ENCODE measurements at places on chromosomes 5 and 9.
A peak's percentile ranks its signal among the peaks of the same experiment; 100 is the strongest.

DNA sequence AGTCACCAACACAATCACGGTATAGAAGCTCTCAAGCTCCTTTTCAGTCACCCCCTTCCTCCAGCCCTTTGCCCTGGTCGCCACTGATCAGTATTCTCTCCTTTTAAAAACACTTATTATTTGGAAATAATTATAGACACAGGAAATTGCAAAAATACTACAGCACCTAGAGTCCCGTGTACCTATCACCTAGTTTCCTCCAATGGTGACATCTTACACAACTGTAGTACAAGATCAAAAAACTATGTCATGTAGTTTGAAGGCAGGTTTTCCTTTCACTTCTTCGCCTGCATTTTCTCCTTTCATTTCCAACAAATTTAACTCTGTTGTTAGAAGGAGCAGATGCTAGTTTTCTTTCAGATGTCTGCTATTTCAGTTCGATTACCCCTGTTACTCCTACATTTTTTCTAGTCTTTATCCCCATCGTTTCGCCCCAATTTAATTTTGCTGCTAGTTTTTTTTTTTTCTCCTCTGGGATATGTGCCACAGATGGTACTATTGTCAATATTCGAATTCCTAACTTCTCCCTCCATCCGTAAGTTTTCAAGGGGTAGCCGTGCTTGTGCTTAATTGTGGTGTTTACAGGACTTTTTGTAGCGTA lies 612 bp upstream of the ATG10 start:
- DNase-seq = peak; percentile 79

DNA sequence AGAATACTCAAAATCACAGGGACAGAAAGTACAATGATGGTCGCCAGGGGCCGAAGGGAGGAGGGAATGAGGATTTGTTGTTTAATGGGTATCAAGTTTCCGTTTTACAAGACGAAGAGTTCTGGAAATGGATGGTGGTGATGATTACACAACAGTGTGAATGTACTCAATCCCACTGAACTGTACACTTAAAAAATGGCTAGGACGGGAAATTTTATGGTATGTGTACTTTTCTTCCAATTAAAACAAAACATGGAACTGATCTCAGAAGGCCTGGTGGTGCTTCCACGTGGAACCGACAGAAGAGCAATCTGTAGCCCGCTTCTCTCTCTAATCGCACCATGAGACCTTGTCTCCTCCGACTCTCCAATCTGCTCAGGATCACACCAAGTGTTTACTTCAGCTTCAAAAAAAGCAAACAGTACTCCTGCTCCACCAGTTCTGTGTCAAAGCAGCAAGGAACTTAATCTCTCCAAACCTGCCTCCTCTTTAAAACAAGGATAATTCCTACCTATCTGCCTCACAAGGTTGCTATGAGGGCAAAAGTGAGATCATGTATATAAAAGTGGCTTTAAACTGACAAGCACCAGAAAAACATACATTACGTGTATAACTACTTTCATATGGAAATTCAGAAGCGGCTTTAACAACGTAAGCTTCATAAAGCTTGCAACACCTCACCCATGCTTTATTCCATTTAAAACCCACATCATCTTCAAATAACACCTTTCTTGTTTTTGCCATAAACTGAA lies 2.1 kb downstream of the ECPAS start:
- DNase-seq = peak; percentile 50

DNA sequence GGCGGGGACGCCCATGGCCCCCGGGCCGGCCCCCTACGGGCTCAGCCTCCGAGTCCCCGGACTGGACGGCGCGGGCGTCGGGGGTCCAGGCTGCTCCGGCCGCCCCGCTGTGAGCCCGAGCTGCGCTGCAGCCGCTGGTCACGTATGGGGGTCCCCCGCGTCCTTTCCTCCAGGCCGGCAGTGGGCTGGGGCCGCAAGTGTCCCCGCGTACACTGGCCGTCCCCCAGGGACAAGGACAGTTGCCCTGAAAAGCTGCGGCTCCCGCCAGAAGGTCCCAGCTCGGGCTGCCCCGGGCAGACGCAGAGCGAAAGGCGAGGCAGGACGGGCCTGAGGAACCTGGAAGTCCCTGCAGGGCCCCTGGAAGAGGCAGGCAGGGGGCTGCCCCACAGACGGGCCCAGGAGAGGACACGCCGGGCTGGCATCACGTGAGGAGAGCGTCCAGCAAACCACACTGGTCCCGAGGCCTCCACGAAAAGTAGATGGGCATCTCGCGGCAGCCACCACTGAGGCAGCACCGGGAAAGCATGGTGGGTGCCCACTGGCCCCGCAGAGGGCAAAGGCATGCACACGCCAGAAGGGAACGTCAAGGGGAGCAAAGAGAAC lies 3.3 kb upstream of the NKD2 start:
- no peak for DNase-seq

- no peak for DNase-seq
These were observed 657 bp downstream of the MTRR start for GRCh38 chr5:7869474-7870136.

DNA sequence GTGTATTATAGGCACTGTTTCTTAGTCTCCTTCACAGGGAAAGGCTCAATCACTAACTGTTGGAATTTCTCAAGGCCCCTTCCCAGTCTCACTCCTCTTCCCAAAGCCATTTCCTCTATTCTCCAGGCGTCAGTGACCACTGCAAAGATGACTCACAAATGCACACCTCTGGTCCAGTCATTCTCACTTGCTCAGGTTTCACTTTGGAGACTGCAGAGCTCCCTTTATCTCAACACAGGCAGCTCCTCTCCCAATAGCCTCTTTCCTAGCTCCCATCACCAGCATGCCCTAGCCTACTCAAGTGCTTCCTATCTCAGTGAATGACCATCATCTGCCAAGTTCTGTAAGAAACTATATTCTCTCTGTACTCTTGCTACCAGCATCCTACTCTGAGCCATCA lies 323.6 kb downstream of the NTRK2 start:
- DNase-seq = no peak

DNA sequence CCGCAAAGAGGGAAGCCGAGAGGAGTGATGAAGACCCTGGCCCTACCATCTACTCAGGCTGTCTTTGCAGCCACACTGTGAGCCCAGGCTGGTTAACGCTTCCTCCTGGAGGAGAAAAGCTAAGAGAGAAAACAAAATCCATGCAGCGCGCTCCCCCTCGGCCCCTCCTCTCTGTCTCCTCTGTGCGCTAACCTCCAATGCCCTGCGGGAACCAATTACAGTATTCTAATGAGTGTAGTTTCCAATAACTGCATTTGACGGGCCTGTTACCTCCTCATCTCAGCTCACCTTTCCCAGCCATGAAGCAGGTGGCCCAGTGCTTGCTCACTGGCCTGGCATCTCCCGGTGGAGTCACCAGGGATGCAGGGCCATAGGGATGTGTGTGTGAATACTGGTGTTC lies 565.5 kb downstream of the EBF1 start:
- no peak for DNase-seq

DNA sequence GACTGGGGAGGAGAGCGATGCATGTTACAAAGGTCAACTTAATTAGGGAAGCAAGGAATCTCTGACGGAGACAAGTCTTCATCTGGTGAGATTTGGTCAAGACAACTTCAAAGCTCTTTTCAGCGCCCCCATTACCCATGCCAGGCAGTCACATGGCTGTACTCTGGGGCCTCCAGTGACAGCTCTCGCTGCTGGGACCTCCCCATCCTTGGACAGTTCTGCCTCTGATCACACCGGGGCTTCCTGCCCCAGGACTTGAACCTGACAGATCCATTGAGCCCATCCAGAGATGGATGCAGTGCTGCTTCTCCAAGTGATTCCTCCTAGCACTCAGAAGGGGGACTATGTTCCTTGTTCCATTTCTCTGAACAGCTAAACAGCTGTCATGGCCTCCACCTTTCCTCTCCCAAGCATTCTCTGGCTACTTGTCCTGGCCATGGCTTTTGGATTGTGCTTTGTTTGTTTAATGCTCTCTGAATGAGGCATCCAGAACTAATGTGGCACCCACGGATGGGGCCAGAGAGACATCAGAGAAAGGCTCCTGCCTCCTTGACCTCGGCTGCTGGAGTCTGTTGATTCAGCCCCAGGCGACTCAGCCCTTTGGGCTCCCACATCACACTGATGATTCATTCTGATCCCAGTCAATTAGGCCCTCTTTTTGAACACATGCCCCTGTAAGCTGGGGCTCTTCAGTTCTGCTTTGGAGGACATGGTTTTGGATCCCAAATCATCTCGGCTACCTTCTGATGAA lies 122.1 kb upstream of the ADAMTS16 start:
- DNase-seq = no peak

GRCh38 chr9:92737216-92737606 lies 27.4 kb downstream of the BICD2 start:
- DNase-seq = no peak

GRCh38 chr9:32251539-32251938 lies 132.9 kb upstream of the ACO1 start:
- DNase-seq = peak; percentile 26

GRCh38 chr9:27602142-27602861 lies 29.0 kb upstream of the C9orf72 start:
- DNase-seq = peak; percentile 8

DNA sequence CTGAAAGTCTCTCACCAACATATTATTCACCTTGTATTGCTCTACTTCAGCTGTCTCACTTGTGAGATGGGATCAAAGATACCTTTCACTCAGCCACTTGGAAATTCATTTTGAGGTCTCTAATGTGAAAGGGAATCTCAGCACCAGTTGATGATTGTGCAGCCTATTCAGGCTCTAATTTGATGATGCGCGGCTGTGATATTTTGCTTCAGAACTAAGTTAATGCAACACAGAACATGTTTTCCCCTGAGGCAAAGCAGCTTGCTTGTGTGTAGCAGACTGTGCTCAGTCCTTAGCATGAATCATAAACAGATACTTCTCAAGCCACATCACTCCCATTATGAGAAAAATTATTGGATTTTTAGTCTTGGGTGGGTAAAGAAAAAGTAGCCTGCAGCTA lies 378.8 kb downstream of the OSTF1 start:
- DNase-seq = no peak

DNA sequence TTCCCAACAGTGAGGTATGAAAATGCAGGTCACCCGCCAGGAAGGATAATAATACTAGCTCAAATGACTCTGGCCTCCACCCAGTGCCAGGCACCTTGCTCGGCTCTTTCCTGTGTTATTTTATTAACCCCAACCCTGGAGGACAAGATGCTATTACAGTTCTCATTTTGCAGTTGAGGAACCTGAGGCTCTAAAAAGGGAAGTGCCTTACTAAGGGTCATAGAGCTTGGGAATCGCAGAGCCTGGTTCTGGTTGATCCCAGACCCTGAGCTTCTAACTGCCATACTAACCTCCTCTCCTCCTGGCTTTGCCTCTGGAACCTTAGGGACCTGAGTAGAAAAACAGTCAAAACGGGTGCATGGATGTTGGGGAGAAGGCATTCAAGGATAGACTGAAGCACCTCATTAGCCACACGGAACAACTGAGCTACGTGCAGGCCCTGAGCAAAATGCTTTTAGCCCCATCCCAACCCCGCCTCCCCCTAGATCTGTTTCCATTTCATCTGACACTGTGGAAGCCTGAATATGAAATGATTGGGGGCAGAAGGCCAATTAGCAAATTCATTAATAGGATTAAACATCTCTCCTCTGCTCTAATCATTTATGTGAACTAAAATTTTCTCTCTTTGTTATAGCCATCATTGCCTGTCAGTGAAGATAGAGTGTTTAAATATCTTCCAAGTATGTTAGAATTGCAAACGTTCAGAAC lies 7.9 kb downstream of the KCNIP1 start:
- DNase-seq = no peak

- DNase-seq = no peak
These were observed 73.6 kb upstream of the DAB2 start for GRCh38 chr5:39498278-39498952.

- peak; percentile 15 for DNase-seq
These were observed 2.1 kb upstream of the RFESD start for GRCh38 chr5:95644351-95645042.

DNA sequence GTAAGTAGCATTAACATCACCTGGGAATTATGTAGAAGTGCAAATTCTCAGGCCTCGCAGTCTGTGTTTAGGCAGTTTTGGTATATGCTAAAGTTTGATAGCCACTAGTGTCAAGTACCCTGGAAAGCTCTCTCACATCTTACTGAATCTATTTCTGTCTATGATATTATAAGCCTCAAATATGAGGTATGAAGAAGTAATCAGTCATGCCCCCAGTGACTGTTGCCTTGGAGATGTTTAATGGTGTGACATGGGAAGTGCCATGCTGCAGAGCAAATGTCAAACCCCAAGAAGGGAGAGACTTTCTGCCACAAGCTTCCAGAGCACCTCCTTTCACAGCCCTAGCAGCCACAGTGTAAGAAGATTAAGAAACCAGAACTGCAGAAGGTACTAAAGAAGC lies 9.8 kb upstream of the PDE8B start:
- peak; percentile 6 for DNase-seq

DNA sequence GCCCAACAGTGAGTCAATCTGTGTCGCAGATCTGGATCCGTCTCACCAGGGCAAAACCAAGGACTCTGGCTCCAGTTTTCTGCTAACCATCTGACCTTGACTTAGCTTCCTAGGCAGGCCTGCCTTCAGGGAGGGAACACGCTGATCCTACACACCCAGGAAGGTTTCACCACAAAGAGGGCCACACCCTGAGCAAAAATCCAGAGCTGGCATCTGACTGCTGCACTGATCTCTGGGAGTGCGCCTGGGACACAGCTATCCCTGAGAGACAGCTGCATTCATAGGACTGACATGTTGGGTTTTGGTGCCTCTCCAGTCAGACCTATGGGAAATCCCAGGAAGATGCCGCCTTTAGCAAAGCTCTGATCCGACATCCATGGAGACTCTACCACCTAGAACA lies 47.5 kb downstream of the CDK5RAP2 start:
- DNase-seq = no peak

DNA sequence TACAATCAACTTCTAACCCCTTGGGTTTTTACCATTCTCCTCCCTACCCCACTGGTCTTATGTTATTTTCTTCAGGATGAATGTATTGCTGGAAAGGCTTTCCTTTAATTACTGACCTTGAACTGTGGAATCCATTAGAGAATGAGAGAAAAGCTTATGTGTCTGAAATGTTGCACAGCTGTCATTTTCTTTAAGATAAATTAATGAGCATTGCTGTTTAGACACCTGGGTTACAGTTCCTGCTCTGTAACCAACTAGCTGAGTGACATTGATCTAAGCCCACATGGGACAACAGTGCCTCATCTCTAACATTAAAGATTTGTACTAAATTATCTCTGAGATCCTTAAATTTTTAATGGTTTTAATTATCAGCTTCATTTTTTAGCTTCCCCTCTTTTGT lies 507.0 kb downstream of the TAF11L14 start:
- DNase-seq = peak; percentile 71

DNA sequence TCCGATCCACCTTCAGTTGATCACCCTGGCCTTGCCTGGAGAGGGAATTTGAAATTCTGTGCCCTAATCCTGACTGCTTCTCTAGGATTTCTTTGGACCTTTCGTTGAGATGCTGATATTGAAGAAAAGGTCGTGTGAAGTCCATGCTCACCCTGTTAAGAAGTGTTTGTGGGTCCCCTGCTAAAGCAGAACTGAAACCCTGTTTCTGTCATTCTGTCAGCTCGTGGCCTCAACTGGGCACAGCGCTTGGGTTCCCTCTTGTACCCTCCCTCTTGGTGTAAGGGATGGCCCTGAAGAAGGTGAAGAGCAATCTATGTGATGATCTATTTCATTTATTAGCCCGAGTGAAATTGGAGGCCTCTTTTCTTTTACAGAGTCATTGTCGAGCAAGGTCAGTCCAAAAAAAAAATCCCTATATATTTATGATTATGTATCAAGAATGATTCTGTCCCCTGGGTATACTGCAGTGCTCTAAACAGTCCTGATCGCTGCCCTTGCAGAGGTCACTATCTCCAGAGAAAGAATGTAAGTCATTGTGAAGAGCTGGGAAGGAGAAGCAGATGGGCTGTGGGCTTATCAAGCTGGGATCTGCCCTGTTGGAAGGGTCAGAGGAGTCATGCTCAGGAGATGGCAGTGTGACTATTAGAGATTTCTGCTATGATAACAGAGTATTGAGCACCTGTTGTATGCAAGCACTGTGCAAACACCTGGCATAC lies 56.1 kb downstream of the WWC1 start:
- DNase-seq = no peak

All from NCI-H1417 (cell line).